ENCODE measurements at places on chromosomes 7 and 10.

DNA sequence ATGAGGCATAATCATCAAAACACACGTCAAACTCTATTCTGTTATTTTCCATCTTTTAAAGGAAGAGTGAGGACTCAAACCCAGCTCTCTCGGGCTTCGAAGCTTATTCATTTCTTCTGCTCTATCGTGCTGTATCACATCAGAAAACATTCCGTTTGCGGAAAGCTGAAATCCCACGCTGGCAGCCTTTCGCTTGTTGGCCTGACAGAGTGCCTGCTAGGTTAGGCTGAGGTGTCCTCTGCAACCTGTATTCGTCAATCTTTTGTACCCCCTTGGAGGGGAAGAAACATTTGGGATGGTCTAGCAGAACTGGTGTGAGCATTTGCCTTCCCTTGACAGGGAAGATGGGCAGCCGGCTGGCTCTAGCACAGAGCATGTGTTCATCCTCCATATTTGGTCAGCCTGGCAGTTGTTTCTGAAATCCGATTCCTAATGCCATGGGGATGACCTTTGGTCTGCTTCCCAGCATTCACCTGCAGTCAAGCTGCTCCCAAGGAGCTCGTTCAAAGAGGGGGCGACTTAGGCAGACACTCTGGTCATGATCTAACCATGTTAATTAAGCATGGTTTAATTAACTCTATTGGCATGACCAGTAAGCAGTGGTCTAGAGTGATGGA lies 55.2 kb downstream of the TACC2 start:
- peak; percentile 30 for DNase-seq

GRCh38 chr10:75335191-75335590 lies 66.4 kb downstream of the ZNF503 start:
- no peak for DNase-seq

DNA sequence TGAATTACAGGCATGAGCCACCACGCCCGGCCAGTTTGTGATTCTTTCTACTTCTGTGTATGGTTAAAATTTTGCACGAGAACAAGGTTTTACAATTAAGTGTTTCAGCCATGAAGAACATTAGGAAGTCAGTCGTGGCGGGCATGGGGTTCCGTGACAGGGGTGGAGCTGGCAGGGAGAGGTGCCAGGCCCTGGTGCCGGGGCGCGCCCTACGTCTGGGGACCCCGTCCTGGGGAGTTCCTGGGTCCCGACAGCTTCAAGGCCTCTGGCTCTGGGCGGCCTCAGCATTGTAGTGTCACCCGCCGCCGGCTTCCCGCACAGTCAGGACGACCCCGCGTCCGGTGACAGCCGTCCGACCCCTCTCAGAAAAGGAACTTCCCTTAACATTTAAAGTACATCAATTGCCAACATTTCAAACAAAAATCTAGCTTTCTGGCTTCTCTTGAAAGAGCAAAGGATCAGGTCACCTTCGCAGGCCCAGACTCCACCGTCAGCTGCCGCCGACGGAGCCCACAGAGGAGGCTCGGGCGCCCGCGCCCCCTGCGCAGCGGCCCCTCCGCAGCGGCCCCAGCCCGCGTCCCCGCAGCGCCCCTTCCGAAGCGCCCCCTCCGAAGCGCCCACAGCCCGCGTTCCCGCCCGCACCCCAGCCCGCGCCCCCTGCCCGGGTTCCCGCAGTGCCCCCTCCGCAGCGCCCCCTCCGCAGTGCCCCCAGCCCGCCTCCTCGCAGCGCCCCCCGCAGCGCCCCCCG lies 23.2 kb upstream of the MKI67 start:
- peak; percentile 26 for DNase-seq

DNA sequence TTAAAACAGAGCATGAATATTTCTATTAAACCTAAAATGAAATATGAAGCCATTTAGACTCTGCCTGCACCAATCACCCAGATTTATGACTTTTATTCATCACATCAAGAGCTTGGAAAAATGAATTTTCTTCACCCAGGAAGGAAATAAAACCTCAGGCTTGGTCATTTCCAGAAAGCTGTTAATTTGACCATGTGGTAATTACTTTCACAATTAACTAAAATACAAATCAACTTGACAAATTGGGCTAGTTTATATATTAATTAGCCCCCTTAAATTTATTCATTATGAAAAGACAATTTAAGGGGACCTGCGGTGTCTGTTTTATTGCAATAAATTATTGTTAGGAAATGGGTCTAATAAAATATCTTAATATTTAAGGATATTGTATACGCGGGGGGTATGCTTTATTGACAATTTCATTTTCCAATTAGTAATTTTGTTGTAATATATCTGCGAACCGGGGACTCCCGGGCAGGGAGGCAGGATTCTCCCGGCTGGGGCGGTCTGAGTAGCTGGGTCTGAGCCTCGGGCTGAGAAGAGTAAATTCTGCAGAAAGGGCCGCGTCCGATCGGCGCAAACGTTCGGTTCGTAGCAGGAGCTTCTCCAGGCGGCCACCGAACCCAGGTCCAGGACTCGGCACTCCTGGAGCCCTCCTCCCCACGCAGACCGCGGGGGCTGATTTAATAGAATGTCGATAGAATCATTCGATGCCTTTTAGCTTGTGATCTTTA lies 9.4 kb upstream of the MNX1 start:
- no peak for DNase-seq

DNA sequence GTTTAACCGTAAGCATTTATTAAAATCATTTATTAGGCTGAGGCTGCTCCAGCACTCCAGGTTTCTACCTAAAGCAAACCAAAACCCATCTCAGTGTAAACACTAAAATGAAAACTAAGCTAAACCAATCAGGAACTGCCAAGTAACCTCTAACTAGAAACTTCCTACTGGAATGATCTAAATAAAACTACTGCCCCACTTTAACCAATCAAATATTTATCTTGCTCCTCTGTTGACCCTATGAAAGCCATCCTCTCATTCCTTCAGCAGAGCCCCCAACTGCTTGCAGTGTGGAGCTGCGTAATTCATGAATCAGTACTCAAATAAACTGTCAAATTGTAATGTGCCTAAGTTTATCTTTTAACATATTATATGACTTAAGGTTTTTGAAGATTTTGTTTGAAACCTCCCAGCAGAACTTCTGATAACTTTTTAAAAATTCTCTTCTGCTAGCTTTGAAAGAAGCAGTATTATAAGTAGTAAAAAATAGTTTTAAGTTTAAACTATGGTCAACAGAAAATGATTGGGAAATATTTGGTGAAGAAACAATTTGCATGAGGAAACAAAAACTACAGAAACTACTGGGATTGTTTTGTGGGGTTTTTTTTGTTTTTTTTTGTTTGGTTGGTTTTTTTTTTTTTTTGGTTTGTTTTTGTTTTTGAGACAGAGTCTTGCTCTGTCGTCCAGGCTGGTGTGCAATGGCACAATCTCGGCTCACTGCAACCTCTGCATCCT lies 47.4 kb downstream of the GPR37 start:
- DNase-seq = no peak

GRCh38 chr7:70670288-70670687 lies 461.7 kb upstream of the GALNT17 start:
- DNase-seq = no peak

- DNase-seq = no peak
Measured at GRCh38 chr7:115297656-115298055, 375.8 kb downstream of the MDFIC start.

DNA sequence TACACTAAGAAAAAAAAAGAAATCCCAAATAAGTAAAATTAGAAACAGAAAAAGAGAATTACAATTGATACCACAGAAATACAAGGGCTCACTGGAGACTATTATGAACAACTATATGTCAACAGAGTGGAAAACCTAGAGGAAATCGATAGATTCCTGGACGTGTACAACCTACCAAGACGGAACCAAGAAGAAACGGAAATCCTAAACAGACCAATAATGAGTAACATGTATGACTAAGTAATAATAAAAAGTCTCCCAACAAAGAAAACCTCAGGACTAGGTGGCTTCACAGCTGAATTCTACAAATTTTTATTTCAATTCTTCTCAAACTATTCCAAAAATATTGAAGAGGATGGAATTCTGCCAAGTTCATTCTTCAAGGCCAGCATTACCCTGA lies 13.9 kb downstream of the DIP2C start:
- no peak for DNase-seq

DNA sequence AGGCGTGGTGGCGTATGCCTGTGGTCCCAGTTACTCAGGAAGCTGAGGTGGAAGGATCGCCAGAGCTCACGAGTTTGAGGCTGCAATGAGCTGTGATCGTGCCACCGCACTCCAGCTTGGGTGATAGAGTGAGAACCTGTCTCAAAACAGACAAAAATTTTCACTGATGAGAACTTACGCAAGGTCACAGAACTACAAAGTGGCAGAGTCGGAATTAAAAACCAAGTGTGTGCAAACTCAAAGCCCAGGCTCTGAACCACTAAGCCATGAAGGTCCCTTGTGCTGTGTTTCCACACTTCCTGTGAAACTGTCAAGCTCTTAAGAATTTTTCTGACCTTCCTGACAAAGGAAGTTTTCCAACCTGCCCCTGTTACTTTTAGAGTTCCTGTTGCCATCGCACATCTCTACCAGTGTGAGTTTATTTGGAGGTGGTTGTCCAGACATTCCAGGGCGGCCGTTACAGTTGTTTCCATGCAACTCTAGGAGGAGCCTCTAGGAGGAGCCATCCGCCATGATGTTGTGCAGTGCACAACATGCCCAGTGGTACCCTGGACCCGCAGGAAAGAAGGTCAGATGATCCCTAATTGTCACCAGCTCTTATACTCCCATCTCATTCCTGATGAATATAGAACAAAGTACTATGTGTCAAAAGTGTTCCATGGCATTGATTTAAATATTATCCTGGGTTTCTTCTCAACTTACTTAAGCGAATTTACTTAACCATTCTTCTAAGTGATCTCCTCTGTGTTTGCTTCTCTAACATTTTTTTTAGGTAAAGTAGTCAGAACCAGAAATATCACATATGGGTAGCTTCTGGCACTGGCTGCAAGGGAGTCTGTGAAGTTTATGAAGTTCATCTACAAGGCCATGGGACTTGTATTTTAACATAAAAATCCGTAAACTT lies 49.0 kb upstream of the LYZL1 start:
- peak; percentile 48 for DNase-seq

DNA sequence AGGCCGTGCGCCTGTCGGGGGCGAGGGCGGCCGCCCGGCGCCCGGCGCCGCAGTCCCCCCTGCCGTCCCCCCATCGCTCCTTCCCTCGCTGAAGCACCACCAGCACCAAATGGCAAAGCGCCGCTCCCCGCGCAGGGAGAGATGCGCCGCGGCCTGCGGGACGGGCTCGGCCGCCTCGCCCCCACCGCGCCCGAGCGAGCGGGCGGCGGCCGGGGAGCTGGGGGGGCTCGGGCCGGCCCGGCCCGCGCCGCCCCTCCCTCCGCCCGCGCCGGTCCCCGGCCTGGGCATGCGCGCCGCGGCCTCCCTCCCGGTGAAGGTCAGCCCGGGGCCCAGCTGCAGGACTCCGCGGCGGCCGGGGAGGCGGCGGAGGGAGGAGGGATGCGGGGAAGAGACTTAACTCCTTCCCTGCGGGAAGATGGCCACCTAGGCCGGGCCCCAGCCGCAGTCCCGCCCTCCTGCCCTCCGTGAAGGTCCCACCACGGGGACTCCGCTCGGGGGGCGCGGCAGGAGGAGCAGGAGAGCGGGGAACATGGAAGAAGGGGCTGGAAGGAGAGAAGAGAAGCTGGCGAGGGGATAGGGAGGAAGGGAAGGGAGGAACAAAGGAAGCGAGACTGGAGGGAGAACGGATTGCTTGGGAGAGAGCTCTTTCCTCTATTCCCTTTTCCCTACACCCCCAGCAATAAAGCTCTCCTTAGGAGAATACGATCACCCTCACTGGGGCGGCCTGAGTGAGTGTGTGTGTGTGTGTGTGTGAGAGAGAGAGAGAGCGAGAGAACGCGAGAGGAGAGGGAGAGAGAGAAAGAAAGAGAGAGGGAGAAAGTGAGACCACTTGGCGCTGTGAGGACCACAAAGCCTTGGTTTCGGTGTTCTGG lies 3.4 kb upstream of the SMARCD3 start:
- DNase-seq = peak; percentile 87

- DNase-seq = no peak
Measured at GRCh38 chr10:131701131-131701947, 199.5 kb upstream of the PPP2R2D start.

DNA sequence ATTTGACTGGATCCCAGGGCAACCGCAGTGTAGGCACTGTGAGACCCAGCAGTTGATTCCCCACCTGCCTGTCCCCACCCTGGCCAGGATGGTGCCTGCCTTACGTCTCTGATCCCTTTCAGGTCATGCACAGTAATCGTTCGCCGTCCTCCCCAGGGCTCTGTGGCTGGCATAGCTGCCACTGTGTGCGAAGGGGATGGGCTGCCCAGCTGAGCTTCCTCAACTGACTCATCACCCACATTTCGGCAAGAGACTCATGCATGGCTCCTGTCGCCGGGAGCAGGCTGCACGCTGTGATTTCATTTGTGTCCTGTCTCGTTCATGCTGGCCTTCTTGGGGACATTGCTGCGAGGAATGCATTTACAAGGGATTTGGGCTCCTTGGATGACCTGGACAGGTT lies 252.4 kb downstream of the KLF6 start:
- no peak for DNase-seq

DNA sequence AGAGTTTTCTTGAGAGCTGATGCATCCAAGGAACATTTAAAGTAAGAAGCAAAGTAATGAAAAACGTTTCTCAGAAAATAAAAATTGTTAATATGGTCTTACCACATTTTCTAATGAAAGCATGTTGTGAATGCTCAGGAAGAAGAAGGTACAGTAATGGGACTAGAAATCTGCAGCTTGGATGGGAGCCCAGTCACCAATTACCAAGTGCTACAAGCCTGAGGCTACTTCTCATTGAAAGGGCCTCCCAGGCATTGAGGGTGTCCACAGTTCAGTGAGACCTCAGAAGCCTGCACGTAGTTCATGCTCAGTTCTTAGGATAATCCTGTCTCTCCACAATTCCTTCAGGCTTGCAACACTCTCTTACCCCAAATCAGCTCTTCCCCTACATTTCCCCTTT lies 17.6 kb downstream of the PTN start:
- DNase-seq = no peak

DNA sequence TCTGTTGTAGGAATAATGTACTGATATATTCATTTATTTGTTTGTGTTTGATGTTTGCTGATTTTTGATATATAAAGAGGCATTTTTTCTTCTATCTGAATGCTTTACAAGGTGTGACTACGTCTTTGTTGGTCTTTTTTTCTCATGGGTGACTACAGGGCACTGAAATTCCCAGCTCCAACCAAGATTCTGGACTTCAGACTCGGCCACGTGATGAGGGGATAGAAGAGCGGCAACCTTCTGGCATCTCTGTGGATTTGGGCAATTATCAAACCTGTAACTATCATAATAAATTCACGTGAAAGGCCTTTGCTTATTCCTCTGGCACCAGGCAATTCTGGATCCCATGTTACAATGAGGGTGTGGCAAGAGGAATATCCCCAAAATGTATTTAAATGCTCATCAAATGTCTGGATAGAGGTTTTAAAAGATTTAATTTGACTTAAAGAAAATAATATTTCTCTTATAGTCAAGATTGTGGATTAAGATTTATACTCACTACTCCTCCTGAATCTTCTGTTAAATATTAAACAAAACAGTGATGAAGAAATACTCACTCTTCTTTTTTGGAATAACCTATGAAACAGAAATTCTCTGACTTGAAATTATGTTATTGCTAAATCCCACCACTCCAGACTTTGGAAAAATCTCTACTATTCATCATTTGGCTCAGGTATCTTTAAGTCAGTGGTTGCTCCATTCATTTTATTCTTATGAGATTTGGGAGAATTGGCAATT lies 276.3 kb downstream of the GPR37 start:
- no peak for DNase-seq
